ENCODE measurements at places on chromosomes 7 and 10.

- no peak for DNase-seq
Measured at GRCh38 chr7:143361552-143362130, 872 bp downstream of the FAM131B start.

GRCh38 chr10:76126607-76127527, 695.4 kb downstream of the LRMDA start:
- peak; percentile 63 for DNase-seq

DNA sequence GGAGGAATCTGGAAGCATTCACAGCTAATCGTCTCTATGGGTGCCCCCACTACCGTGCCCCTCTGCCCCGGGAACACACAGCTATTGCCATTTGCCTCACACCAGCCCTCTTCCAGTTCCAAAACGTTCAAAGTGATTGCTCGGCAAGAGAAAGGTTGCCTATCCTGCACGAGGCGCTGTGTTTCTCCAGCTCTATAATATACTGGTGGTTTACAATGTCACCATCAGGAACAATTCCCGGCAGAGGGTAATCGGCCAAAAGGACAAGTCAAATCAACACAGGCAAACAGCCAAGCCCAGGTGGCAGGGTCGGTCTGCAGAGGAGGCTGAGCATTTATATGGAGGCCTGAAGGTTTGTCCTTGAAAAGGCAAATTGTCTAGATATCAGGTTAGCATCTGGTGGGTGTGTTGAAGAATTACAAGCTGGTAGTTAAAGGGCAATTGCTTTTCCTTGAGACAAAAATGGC, 29.2 kb upstream of the TNS3 start:
- DNase-seq, result no peak

DNA sequence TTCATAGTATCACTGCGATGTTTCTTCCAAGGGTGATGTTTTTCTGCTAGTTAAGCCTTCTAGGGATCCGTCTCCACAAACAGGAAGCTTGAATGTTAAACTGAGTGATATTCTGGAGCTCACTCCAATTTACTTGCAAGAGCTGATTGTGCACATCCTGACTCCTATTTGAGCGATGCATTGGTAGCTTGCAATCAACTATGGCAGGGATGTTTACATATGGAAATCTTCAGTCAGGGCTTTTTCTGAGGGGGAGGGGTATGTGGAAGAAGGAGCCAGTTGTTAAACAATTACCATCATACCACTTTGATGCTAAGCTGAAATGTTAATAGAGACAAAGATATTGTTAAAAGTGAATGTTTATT, 43.2 kb upstream of the NXPH1 start:
- no peak for DNase-seq

Measured in foreskin keratinocyte (primary cell).